ENCODE measurements at places on chromosomes 11 and 22.
A peak's percentile ranks its signal among the peaks of the same experiment; 100 is the strongest.

GRCh38 chr11:104096900-104097299, 60.5 kb downstream of the DDI1 start:
- no peak for DNase-seq
- H3K36me3 ChIP-seq, result no peaks in the 10 kb centered on the region
- H3K27me3 ChIP-seq, result no peaks in the 10 kb centered on the region
- H3K4me3 ChIP-seq, result no peak overlapping the region
- H3K27ac ChIP-seq, result no peak overlapping the region
- H3K4me1 ChIP-seq, result peaks cover 6% of the 10 kb centered on the region

DNA sequence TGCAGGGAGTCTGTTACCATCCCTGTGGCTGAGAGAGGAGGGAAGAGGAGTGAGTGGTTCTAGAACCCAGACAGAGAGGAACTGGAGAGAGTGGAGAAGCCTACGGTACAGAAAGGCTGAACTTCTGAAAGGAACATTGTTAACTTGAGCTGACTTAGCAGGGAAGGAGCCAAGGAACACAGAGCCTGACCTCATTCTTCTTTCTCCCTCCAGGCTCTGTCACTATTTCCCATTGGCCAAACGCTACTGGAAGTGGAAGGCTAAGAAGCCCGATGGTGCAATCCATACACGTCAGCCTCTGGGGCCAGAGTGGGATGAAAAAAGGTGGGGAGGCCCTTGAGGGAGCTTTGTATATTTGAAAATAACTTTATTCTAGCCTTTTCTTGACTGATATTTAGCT, 16.5 kb upstream of the WT1 start:
- H3K36me3 ChIP-seq, result no peaks in the 10 kb centered on the region
- DNase-seq, result no peak
- no peaks in the 10 kb centered on the region for H3K4me1 ChIP-seq
- H3K4me3 ChIP-seq, result no peak overlapping the region

DNA sequence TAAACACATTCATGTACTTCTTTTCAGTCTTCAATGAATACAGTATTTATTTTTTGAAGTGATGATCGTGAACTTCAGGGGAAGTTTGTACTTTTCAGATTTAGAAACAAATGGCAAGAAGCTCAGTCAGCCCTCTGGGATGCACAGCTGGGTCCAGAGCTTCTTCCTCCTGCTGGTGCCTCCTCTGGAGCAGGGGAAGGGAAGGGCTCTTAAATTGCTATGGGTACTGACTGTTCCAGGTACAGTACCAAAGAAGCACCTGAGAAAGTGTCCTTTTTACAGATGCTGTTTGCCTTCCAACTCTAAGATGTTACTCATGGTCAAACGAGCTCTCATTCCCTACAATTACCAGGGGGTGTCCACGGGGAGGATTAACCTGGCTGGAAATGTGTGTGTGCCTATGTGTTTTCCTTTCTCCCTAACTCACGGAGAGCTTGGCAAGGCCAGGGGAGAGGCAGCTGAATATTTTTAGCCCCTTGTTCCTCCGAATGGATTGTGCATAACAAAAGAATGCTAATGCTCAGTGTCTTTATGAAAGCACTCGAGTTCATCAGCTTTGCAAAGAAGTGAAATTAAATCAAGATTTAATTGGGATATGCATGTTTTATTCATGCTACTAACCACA, 313.7 kb upstream of the CADM1 start:
- no peaks in the 10 kb centered on the region for H3K27me3 ChIP-seq
- DNase-seq, result no peak
- peak overlapping the region; percentile 60 for H3K27ac ChIP-seq
- no peaks in the 10 kb centered on the region for H3K36me3 ChIP-seq
- H3K4me3 ChIP-seq, result no peak overlapping the region

DNA sequence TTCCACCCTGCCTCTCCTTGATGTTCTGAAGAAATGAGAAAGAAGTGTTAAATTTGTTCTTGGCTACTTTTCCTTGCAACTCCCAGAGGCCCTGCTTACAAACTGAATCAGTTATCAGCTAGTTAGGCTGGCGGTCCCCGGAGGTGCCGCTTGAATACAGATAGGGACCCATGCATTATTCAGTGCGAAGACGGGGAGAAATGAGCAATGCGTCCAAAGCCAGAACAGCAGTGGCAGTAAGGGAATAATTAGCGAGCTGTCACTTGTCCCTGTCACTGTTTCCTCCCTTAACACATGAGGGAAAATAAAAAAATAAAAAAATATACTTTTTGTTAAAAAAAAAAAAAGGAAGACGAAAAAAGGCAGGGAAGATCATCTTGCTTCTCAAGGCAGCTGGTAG, 528.1 kb downstream of the MN1 start:
- no peaks in the 10 kb centered on the region for H3K4me1 ChIP-seq
- no peaks in the 10 kb centered on the region for H3K36me3 ChIP-seq
- no peak overlapping the region for H3K4me3 ChIP-seq
- H3K27me3 ChIP-seq, result peaks cover 47% of the 10 kb centered on the region
- no peak overlapping the region for H3K27ac ChIP-seq
- no peak for DNase-seq

GRCh38 chr11:96065379-96065778, 141.5 kb upstream of the MTMR2 start:
- H3K4me1 ChIP-seq, result peaks cover 12% of the 10 kb centered on the region
- H3K4me3 ChIP-seq, result no peak overlapping the region
- no peak overlapping the region for H3K27ac ChIP-seq
- DNase-seq, result peak; percentile 21

GRCh38 chr22:49240472-49240871, 587.2 kb downstream of the BRD1 start:
- no peak overlapping the region for H3K27ac ChIP-seq
- H3K4me3 ChIP-seq, result no peak overlapping the region
- no peaks in the 10 kb centered on the region for H3K4me1 ChIP-seq
- no peaks in the 10 kb centered on the region for H3K36me3 ChIP-seq

DNA sequence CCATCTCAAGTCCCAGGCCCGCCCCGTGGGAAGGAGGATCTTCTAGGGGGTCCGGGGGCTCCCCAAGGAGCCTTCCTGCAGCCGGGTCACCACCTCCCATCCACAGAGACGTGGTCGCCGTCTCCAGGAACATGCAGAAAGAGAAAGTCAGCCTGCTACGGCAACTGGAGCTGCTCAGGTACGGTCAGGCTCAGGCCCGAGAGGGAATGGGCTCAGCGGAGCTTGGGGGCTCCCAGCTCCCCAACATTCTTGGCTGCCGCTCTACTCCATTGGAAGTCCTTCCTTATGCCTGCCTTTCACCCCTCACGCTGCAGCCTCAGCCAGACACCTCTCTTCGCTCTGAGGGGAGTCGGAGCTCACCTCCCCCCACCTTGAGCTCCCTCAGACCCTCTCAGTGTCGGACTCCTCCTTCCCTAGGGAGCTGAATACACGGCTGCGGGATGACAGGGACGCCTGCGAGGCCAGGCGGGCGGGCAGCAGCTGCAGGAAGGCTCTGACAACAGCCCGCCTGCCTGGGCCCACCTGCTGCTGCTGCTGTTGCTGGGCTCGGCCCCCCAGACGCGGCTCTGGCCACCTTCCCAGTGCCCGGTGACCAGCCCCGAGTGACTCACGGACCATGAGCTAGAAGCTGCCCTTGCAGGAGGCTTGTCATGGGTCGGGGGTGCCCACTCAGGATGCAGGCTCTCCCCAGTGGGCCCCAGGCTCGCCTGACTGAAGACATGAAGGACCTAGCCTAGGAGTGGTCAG, 1.5 kb upstream of the CD151 start:
- H3K4me3 ChIP-seq, result no peak overlapping the region
- peak; percentile 80 for DNase-seq
- H3K27ac ChIP-seq, result peak overlapping the region; percentile 22

- no peak overlapping the region for H3K4me3 ChIP-seq
- peaks cover 8% of the 10 kb centered on the region for H3K27me3 ChIP-seq
- peaks cover under 1% of the 10 kb centered on the region for H3K4me1 ChIP-seq
- H3K27ac ChIP-seq, result no peak overlapping the region
Measured at GRCh38 chr22:18115906-18116371, 5.3 kb downstream of the TUBA8 start.

GRCh38 chr22:24141586-24141985, 39.7 kb upstream of the SUSD2 start:
- peaks cover 42% of the 10 kb centered on the region for H3K4me1 ChIP-seq
- H3K27me3 ChIP-seq, result no peaks in the 10 kb centered on the region
- H3K4me3 ChIP-seq, result no peak overlapping the region
- no peak overlapping the region for H3K27ac ChIP-seq
- DNase-seq, result peak; percentile 63

GRCh38 chr11:74786574-74786973, 37.9 kb downstream of the RNF169 start:
- no peak for DNase-seq
- H3K4me3 ChIP-seq, result no peak overlapping the region
- H3K27me3 ChIP-seq, result no peaks in the 10 kb centered on the region
- H3K4me1 ChIP-seq, result peaks cover 6% of the 10 kb centered on the region
- no peak overlapping the region for H3K27ac ChIP-seq
- peaks cover 17% of the 10 kb centered on the region for H3K36me3 ChIP-seq

DNA sequence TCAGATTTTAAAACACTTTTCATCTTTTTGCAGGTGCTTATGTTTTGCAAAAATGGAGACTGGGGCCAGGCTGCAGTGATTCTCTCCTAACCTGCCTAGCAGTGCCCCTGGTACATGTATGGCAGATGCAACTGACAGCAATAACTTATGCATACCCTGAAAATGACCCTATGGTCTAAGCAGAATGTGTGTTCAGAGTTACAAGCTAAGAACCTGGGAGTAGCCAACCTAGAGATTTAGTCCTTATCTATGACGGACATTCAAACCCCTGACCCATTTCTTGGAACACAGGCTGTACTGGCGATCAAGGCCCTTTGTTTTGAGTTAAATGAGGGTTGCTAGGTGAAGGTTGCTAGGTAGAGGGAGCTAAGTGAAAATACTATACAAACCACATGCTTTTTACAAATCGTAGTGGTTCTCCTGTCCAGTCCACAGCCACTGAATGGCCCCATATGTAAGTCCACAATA, 184.9 kb upstream of the SESN3 start:
- no peak overlapping the region for H3K4me3 ChIP-seq

- H3K27ac ChIP-seq, result no peak overlapping the region
- no peak for DNase-seq
- H3K4me3 ChIP-seq, result no peak overlapping the region
- no peaks in the 10 kb centered on the region for H3K4me1 ChIP-seq
Measured at GRCh38 chr22:26783885-26784284, 126.5 kb downstream of the MIAT start.

- H3K27ac ChIP-seq, result no peak overlapping the region
- no peaks in the 10 kb centered on the region for H3K4me1 ChIP-seq
- peak; percentile 34 for DNase-seq
- H3K27me3 ChIP-seq, result no peaks in the 10 kb centered on the region
Measured at GRCh38 chr11:56624661-56625110, 10.0 kb upstream of the OR5M1 start.

DNA sequence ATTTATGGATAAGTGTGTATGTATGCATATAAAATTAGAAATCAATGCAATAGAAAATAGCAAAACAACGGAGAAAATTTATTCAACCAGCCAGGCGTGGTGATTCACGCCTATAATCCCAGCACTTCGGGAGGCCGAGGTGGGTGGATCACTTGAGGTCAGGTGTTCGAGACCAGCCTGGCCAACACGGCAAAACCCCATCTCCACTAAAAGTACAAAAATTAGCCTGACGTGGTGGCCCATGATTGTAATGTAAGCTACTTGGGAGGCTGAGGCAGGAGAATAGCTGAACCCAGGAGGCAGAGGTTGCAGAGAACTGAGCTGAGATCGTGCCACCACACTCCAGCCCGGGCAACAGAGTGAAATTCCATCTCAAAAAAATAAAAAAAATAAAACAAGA, 5.5 kb downstream of the KRTAP5-6 start:
- H3K4me1 ChIP-seq, result no peaks in the 10 kb centered on the region
- H3K27ac ChIP-seq, result no peak overlapping the region
- no peak overlapping the region for H3K4me3 ChIP-seq

- H3K27me3 ChIP-seq, result no peaks in the 10 kb centered on the region
- no peaks in the 10 kb centered on the region for H3K36me3 ChIP-seq
- no peak for DNase-seq
- peaks cover 24% of the 10 kb centered on the region for H3K4me1 ChIP-seq
Measured at GRCh38 chr11:128904656-128905344, 13.6 kb downstream of the KCNJ5 start.

GRCh38 chr11:66466225-66467033, at the start of gene PELI3:
PELI3 (plus strand) TSS chr11:66466905; CDS start chr11:66468129, 1,224 bp downstream.
- peak within 1 kb of the TSS; percentile 71 for H3K4me3 ChIP-seq
- H3K4me1 ChIP-seq, result peaks cover 8% of the 10 kb centered on the region
- H3K27ac ChIP-seq, result peak within 1 kb of the TSS; percentile 66

- H3K27me3 ChIP-seq, result no peaks in the 10 kb centered on the region
- DNase-seq, result no peak
- H3K27ac ChIP-seq, result peak overlapping the region; percentile 92
- H3K4me1 ChIP-seq, result peaks cover 34% of the 10 kb centered on the region
- no peak overlapping the region for H3K4me3 ChIP-seq
Measured at GRCh38 chr11:62430425-62430824, 11.6 kb downstream of the SCGB1A1 start.

GRCh38 chr22:47194476-47195155, 432.2 kb downstream of the TBC1D22A start:
- DNase-seq, result no peak
- no peak overlapping the region for H3K27ac ChIP-seq
- no peaks in the 10 kb centered on the region for H3K36me3 ChIP-seq
- no peak overlapping the region for H3K4me3 ChIP-seq

DNA sequence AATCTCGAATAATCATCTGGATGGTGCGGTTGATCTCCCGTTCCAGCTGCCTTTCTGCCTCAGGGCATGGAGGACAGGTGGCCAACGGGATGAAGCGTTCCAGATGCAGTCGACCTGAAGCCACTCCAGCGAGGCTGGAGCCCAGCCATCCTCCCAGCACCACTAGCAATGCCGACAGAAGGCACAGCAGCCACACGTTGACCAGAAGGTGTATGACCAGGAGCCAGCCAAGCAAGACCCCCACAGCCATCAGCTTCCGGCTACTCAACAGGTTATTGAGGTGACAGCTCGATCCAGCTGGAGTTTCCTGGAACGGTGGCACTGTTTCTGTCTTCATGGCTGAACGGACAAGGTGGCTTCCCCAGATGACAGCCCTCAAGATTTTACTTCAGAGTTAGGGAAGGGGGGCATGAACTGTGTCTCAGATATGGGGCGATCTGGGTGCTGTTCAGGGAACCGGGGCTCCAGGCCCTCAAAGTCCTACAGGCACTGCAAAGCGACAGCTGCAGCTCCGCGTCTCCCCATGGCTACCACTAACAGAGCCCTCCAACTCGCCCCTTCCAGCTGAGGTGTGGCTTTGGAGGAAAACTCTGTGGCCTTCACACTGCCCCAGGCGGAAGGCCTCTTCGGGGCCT, 559 bp downstream of the SNX19 start:
- DNase-seq, result no peak
- peak overlapping the region; percentile 81 for H3K27ac ChIP-seq
- H3K27me3 ChIP-seq, result no peaks in the 10 kb centered on the region
- peaks cover 25% of the 10 kb centered on the region for H3K36me3 ChIP-seq
- peak overlapping the region; percentile 80 for H3K4me3 ChIP-seq

DNA sequence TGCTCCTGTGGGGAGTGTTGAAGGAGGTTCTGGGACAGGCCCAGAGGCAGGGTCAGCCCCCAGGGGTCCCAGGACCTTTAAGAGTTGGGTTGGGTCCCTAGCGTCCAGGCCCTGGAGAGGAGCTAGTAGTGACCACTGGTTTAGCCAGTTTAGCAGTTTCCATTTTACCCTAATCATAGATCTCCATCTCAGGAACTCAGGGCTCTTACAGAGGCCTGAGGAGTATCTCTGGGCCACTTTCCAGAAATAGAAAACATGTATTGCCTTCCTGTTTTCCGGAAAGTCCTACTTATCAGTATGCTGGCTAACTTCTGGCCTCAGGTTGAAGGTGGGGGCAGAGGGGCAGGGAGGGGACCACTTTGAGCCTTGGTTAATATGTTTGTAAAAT, 13.5 kb downstream of the NCF4 start:
- H3K27ac ChIP-seq, result no peak overlapping the region
- H3K36me3 ChIP-seq, result no peaks in the 10 kb centered on the region
- H3K27me3 ChIP-seq, result peaks cover 26% of the 10 kb centered on the region
- no peak for DNase-seq
